ENCODE measurements at places on chromosomes 7 and 10.

GRCh38 chr7:143459359-143459758 is 16.1 kb downstream of the TAS2R60 start:
- no peak for DNase-seq

DNA sequence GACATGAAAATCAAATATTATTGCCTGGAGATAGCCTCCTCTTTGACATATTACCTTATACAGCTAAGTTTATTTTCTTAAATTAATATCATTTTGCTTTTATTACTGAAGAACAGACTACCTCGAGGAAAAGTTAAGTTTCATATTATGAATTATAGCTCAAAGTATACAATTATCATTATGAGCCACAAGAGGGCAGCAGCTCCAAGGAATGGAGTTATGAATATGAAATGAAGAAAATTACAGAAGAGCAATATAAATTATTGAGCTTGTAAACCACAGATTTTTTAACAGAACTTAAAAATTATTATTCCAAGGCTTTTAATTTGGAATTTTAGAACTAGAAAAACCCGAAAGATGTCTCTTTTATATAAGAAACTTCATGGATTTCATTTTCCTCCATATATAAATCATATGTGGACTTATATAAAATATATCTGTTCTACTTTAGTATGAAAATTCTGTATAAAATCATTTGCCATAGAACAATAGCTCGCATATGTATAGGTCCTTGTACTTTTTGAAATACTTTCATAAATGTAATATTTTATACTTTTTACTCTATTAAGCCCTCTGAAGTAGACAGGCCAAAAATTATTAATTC is 40.1 kb downstream of the IQUB start:
- peak; percentile 22 for DNase-seq

- DNase-seq, result no peak
Measured at GRCh38 chr10:46091828-46092523, 45.9 kb upstream of the MSMB start.

DNA sequence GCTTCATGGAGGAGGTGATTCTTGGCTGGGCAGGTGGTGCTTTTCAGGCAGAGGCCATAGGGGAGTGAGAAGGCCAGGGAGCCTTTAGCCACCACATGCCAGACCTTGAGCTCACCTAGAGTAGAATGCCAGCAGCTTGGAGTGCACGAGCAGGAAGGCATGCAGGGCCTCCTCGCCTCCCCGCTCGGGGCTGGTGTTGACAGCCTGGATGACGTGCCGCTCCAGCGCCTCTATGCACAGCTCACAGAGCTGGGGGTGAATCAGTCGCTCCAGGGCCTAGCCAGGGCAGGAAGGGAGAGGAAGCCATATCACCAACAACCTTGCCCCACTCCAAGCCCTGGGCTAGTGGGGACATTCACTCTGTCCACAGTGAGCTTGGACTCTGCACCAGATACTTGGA is 15.7 kb downstream of the HPS1 start:
- DNase-seq, result no peak

GRCh38 chr10:124152139-124153022 is 59.0 kb upstream of the CHST15 start:
- no peak for DNase-seq

DNA sequence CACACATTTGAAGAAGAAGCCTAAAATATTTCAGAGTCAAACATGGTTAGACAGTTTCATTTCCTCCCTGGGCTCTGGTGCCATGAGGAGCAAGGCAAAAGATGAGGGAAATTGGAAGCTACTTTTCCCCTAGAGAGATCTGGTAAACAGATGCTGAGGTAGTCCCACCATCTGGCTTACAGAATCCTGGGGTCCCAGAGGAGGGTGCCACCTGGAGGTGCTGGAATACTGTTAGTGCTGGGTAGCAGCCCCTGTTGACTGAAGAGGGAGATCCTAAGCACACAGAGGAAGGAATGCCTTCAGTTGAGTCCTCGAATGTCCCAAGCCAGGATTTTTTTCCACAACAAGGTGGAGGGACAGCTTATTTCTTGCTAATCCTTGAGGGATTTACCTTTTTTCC is 160.1 kb downstream of the FZD1 start:
- DNase-seq, result no peak

- no peak for DNase-seq
Measured at GRCh38 chr10:124508070-124508667, 46.5 kb downstream of the LHPP start.

DNA sequence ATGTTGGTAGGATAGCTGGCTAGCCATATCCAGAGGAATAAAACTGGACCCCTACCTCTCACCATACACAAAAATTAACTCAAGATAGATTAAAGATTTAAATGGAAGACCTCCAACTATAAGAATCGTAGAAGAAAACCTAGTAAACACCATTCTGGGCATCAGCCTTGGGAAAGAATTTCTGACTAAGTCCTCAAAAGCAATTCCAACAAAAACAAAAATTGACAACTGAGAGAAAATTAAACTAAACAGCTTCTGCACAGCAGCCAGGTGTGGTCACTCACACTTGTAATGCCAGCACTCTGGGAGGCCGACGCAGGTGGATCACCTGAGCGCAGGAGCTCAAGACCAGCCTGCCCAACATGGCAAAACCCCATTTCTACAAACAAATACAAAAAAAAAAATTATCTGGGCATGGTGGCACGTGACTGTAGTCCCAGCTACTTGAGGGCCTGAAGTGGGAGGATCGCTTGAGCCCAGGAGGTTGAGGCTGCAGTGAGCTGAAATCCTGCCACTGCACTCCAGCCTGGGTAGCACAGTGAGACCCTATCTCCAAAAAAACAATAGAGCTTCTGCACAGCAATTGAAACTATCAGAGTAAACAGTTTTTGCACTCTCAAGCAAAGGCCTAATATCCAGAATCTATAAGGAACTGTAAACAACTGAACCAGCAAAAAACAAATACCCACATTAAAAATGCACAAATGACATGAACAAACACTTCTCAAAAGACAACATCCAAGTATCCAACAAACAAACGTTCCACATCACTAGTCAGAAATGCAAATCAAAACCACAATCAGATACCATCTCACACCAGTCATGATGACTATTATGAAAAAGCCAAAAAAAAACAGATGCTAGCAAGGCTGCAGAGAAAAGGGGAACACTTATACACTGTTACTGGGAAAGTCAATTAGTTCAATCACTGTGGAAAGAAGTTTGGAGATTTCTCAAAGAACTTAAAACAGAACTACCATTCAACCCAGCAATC is 4.8 kb downstream of the CRPPA start:
- no peak for DNase-seq

DNA sequence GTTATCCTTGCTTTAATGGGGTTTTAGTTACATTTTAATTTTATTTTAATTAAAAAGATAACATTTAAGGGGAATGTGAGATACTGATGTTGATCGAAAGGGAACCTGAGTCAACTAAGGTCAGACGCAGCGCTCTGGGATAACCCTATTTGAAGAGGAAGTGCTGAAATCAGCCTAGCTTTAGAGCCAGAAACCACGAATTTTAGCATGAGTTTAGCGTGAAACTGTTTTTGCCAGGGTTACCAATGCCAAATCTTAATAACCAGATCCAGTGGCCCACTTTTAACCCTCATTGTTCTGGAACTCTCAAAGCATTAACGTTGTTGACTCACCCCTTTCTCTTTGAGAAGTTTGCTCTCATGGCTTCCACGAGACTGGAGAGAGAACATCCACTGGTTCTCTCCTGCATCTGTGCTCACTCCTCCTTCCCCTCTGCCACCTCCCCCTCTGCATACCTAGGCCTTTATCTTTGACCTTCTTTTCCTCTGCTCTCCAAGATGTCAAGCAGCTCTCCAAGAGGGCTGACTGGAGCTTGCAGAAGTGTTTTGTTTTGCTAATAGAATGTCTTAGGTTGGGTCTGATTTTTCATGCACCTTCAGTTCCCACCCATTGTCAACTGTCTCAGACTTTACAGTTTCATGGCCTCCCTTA is 198.3 kb upstream of the CELF2 start:
- DNase-seq, result no peak

DNA sequence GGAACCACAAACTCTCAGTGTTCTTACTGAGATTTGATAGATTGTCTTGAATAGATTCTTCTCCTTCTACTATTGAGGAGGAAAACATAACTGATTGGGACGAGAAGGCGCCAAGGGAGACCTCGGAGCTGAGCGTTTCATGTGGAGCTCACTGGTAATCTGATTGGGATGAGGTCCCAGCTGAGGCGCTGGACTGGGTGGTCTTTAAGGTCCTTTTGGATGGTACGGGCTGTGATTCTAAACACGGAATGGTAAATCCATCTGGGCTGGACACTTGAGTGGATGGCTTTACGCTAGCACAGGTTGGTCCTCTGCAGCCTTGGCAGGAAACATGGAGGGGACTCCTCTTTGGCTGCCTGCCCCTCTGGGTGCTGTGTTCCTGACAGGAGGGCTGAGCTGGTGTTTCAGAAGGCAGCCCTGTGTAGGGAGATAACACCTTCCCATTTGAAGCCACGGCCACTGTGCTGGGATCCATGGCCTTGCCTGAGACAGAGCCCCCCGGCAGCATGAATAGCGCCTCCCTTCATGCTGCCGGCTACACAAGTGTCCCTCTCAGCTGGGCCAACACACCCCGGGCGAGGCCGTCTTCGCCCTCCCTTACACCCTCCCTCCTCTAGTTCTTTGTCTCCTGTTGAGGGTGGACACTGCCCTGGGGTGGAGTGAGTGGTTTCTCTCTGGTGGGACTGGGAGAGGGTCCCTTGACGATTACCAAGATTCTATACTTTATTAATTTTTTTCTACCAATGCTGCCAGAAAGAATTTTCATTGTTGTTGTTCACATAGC is 203.2 kb upstream of the SHH start:
- no peak for DNase-seq

DNA sequence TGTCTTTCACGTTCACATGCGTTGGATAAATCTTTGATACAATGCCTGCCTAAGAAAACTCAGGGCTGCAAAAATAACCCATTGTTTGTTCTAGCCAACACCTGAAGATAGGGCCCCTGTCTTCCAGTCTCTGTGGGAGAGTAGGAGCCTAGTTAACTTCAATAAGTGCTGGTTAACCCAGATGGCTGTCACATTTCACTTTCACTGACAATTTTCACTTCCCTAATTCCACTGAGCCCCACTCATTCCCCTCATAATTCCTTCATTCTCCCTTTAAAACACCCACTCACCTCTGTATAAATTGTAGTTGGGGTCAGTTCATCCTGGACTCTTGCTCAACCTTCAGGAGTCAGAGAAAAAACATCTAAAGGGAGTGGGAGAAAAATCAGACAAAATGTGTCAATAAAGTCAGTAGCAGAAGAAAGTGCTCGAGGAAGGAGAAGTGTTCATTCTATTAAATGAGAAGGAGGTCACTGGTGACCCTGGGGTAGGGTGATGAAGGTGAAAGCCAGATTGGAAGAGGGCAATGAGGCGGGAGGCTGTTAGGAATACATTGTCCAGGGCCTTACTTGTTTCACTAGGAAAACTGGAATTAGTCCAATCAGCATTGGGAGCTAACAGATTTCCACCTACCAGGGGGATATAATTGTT is 51.2 kb upstream of the ABI1 start:
- no peak for DNase-seq

GRCh38 chr7:37709631-37710509 is 26.3 kb downstream of the GPR141 start:
- DNase-seq, result no peak

GRCh38 chr7:30996256-30996655 is 32.5 kb downstream of the GHRHR start:
- no peak for DNase-seq

DNA sequence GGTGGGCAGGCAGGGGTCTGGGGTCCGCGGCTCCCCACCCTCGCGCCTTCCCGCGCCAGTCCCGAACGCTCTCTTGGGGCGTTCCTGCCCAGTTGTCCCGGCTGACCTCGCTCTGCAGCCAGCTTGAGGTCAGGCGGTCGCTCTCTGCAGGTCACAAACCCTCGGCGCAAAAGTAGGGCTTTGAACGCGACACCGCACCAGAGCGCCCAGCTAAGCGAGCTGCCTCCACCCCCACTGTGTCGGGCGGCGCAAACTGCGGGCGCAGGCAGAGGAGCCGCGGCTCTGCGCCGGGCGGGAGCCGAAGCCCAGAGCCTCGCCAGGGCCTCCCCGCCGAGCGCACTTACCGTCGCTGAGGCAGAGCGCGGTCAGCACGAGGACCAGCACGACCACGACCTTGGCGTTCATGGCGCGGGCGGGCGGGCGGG is 284 bp downstream of the CXCL12 start:
- DNase-seq, result no peak

DNA sequence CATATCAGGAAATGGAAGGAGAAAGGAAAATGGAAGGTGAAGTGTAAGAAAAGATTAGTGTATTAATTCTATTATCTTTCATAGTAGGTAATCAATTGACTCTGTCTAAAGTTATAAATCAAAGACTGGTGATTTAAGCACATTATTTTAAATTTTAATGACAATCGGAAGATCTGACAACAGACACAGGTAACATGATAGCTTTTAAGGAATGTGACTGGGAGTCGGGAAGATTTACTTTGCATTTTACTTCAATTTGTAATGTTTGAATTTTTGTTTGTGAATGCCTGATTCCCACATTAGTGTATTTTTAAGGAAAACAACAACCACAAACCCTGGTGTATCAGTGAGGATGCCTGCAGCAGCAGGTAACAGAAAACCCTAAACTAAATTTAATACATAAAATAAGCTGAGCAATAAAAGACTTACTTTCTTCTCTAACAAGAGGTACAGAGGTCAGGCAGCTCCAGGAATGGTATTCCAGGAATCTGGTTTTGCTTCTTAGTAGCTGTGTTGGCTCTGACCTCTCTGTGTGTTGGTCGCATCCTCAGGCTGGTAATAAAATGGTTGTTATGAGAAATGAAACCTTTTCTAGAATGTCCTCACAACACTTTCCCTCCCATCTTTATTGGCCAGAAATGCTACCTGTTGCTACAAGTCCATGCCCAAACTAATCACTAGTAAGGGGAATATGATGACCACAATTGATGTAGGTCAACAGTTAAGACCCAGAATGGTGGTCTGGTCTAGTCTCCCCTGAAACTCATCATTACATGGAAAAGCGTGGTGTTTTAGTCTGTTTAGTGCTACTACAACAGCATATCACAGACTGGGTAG is 12.2 kb downstream of the DNAJB9 start:
- no peak for DNase-seq

- no peak for DNase-seq
Measured at GRCh38 chr7:84784450-84784849, 402.4 kb downstream of the SEMA3D start.

- DNase-seq, result no peak
Measured at GRCh38 chr7:82049442-82049841, 279.6 kb upstream of the HGF start.

DNA sequence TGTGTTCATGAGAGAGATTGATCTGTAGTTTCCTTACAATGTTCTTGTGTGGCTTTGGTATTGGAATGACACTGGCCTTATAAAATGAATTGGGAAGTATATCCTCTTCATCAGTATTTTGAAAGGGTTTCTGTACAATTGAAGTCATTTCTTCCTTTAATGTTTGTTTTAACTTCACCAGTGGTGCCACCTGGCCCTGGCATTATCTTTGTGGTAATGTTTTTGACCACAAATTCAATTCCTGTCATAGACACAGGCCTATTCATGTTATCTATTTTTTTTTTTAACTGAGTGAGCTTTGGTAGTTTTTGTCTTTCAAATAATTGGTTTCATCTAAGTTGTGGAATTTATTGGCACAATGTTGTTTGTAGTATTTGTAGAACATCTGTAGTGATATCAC is 127.7 kb downstream of the CDK14 start:
- no peak for DNase-seq

GRCh38 chr7:82696631-82697030 is 253.1 kb upstream of the CACNA2D1 start:
- DNase-seq, result no peak

- no peak for DNase-seq
Measured at GRCh38 chr7:78862411-78862900, 591.0 kb downstream of the MAGI2 start.

GRCh38 chr10:8174762-8175161 is 120.3 kb downstream of the GATA3 start:
- DNase-seq, result no peak

All from stimulated activated CD4-positive, alpha-beta T cell treated with anti-CD3 and anti-CD28 coated beads, Interleukin-2, amount 100 ng/mL, for 48 hours (primary cell).